ENCODE measurements at places on chromosomes 11 and 22. TPM values are rescaled to one million over a fixed set of nuclear protein-coding genes. Genes with fewer than 3 reads are reported as not detected.

GRCh38 chr11:36098853-36099375, 155.1 kb downstream of the LDLRAD3 start:
- DNase-seq = no peak

GRCh38 chr11:28704801-28705200, 596.6 kb downstream of the METTL15 start:
- no peak for DNase-seq

ART1 gene
- total RNA-seq = not detected

MRGPRX4 gene
- not detected for total RNA-seq

FGF4 gene
- not detected for total RNA-seq
